ENCODE measurements at places on chromosomes 13 and 19.

DNA sequence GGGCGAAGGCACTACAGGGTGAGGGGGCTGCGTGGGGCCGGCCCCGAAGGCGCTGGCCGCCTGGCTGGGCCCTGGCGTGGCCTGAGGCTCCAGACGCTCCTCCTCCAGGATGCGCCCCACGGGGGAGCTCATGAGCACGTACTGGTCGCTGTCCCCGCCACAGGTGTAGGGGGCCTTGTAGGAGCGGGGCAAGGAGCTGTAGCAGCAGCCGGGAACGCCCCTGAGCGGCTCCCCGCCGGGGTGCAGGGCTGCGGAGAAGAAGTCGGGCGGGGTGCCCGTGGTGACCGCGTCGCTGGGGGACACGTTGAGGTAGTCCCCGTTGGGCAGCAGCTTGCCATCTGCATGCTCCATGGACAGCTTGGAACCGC is 3.0 kb downstream of the IRS2 start:
- no peak for DNase-seq

GRCh38 chr19:27676877-27677276 is 1536.1 kb downstream of the UQCRFS1 start:
- no peak for DNase-seq

- DNase-seq: no peak
Measured at GRCh38 chr19:29665826-29666577, 741 bp downstream of the PLEKHF1 start.

DNA sequence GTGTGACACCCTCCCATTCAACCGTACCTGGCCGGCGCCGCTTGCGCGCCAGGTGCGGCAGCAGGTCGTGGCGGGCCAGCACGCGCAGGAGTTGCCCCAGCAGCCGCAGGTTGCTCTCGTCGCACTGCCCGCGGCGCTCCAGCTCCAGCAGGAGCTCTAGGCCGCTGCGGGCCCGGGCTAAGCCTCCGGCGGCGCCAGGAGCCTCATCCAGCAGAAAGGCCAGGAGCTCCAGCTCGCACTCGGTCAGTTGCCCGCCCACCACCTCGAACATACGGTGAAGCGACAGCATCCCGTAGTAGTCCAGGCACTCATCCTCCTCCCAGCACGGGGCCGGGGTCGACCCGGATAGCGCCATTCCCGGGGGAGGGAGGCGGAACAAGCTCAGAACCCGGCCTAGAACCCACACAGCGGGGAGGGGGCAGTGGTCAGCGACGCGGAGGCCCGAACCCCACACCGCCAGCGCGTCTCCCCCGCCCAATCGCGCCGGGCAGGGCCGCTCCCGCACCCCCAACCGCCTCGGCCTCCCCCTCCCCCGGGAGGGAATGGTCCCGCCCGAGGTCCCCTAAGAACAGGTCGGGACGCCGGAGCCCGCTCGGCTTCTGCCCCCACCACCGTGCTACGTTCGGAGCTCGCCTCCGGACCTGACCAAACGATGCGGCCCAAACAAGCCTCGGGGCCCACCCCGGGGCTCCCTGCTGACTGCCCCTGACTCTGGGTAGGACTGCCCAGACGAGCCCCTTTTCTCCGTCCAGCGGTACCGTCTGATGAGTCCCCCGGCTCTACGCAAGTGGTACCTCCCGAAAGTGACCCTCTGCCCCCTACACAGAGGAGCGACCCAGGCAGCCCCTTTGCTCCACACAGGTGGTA is 591 bp downstream of the DEDD2 start:
- DNase-seq: no peak

- no peak for DNase-seq
Measured at GRCh38 chr19:32874605-32875004, 5.0 kb upstream of the SLC7A9 start.

- peak; percentile 9 for DNase-seq
Measured at GRCh38 chr13:30006246-30006645, 155.8 kb upstream of the UBL3 start.

DNA sequence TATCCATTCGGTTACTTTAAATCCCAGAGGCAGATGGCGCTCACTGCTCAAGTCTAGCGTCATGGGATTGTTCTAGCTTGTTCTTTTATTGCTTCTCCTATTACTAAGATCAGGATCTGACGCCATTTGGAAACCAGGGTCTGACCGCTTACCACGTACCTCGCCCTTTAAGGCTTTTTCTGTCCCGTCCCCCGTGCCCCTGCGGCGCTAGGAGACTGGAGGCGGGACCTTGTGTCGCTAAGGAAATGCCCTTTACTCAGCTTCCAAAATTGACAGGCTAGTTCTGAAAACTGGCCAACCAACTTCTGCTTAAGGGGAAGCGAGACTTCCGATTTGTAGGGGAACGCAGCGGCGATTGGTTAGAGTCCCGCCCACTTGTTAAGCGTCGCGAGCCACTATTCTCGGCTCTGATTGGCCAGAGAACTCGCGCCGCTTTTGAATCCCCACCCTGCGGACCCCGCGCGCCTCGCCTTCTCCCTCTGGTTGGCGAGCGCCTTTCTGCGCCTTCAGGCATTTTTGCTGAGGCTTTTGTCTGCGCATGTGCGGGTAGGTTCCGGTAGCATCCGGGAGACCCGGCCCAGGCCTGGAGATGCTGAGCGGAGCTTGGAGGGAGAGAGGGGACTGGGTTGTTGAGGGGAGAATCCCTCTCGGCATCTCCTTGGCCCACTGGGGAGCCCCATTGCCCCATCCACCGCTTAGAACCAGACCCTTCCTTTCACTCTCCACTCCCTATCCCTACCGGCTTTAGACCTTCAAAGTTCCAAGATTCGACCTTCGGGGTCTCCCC is 3.9 kb upstream of the C19orf84 start:
- peak; percentile 99 for DNase-seq

GRCh38 chr19:48396016-48396823 is 2.8 kb downstream of the GRIN2D start:
- no peak for DNase-seq

All from common myeloid progenitor, CD34-positive (primary cell).